Stimulated activated CD8-positive, alpha-beta memory T cell treated with anti-CD3 and anti-CD28 coated beads, Interleukin-7, amount 100 ng/mL, for 1 hour (primary cell): ENCODE measurements at places on chromosomes 5 and 9.

DNA sequence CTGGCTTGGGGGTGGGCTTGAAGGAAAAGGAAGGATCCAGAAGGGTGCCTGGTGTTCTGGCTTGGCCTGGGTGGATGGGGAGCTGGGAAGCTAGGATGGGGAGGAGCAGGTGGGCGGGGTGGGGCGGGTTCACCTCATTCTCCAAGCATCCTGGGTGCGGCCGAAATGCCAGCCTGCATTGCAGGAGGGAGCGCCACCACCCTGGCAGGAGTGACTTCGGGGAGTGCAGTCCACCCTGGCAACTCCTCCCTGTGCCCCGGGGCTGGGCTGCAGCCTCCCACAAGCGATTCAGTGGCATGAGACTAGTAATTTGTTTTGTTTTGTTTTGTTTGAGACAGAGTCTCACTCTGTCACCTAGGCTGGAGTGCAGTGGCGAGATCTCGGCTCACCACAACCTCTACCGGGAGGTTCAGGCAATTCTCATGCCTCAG is 5.5 kb downstream of the TTC16 start:
- no peak for DNase-seq

- DNase-seq: no peak
Observed at GRCh38 chr5:56202483-56202882, 30.6 kb downstream of the ANKRD55 start.

DNA sequence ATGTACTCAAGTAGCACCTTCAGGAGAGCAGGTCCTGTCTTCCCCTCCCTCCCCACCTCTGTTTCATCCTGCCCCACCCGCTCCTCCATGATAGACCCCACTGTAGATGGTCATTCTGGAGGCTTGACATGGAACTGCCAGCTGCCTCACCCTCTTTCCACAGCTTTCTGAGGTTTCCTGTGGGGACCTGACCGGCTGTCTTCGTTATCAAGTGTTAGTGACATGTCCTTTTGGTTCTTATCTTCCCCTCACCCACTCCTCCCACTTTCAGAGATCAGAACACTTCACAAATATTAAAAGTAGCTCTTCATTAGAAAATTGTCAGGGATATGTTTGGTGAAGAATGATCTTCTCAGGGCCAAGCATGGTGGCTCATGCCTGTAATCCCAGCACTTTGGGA is 52.7 kb downstream of the MEGF10 start:
- DNase-seq: no peak

GRCh38 chr5:114174837-114175236 is 187.0 kb upstream of the KCNN2 start:
- no peak for DNase-seq

GRCh38 chr5:94745786-94746730 is 127.6 kb downstream of the SLF1 start:
- DNase-seq: no peak

DNA sequence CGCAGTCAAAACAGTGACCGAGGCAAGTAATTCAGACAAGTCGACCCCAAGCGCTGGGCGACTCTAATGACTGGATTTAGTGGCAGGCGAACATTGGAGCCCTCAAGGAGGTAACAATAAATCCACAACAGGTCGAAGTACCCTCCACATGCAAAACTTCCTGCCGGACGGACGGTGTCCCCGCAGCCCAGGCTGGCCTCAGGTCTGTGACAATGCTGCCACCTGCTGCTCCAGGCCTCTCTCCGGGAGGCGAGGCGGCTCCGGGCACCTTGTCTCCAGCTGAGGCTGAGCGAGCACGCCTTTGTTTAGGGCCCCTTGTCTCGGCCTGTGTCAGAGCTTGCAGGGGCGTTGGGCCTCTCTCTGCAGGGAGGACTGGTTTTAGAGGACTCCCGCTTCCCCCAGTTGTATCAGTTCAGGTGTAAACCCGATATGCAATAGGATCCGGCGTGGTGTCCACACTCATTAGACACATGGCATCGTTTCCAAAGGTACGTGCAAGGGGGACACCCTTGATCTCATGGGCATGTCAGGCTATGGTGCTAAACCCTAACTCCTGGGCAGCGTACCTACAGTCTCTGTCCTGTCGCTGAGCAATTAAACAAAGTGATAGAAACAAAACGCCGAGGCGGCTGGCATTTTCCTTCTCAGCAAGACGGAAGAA is 628.0 kb upstream of the ADAMTS16 start:
- DNase-seq: no peak

DNA sequence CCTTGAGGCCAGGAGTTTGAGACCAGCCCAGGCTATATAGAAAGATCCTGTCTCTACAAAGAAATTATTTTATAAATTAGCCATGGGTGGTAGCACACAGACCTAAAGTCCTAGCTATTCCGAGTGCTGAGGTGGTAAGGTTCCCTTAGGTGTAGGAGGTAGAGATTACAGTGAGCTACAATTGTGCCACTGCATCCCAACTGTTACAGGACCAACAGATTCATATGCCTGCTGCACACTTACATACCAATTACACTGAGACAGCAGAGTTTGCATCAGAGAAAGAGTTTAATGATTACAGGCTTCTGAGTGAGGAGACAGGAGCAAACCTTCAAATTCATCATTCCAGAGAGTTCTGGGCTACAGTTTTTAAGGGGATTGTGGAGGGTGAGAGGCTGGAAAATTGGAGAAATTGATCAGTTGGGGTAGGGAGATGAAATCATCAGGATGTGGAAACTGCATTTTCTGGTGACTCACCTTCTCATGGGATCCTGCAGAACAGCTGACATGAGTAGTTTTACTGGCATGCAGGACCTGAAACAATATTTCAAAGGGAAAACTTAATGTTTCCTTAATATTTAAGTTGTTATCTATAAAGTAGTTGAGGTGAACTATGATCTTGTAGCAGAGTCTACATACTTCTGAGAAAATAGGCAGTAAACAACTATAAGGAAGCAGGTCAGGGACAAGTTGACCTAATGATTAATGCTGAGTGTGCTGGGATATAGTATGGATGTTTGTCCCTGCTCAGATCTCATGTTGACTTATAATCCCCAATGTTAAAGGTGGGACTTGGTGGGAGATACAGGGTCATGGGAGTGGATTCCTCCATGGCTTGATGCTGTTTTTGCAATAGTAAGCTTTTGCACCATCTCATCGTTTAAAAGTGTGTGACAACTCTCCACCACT is 54.7 kb downstream of the ANXA2R start:
- DNase-seq: no peak

GRCh38 chr9:118761016-118761790 is 608.0 kb downstream of the BRINP1 start:
- no peak for DNase-seq

DNA sequence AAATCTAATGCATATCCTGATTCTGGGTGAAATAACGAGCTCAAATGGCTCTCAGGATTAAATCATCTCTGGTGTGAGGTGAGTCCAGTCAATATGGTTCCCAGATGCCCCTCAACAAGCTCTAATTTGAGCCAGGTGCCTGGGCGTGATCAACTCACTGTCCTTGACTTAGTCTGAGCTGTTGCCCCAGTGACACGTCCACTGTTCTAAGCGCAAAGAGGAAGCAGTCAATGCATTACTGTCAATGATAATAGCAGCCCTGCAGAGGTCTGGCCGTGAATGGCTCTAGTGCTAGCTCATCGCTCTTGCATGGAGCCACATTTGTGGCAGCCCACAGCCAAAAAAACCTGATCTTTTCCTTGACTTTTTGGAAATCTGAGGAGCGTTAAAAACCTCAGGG is 128.6 kb upstream of the EFNA5 start:
- DNase-seq: no peak

DNA sequence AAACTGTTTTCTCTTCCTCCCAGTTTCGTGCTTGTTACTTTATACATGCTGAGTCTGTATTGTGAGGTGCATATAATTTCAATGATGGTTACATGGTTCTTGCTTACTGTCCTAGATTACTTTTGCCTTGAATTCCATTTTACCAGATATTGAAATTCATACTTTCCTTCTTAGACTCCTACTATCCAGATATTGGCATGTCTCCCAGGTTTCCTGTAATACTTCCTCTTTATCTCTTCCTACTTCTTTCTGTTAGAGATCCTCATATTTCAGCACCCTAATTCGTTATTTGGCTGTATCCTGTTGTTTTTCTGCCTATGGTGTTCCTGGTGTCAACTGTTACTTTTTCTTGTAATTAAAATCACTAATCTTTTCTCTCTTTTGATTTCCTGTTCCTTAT is 522.1 kb downstream of the CCDC171 start:
- no peak for DNase-seq

DNA sequence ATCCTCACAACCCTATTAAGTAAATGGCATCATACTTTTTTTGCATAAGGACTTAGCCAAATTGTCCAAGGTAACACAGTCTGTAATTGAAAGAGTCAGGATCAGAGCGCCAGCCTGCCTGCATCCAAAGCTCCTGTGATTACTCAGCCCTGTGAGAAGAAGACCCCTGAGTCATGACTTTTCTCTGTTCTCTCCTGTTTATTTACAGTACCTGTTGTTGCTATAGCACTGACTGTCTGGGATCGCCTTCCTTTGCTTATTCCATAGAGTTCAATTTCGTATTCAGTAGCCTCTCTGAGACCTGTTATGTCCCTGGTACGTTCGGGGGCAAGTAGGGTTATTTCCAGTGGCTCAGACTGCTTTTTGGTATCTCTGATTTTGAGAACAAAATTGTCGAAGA is 71.8 kb downstream of the TNC start:
- DNase-seq: no peak

DNA sequence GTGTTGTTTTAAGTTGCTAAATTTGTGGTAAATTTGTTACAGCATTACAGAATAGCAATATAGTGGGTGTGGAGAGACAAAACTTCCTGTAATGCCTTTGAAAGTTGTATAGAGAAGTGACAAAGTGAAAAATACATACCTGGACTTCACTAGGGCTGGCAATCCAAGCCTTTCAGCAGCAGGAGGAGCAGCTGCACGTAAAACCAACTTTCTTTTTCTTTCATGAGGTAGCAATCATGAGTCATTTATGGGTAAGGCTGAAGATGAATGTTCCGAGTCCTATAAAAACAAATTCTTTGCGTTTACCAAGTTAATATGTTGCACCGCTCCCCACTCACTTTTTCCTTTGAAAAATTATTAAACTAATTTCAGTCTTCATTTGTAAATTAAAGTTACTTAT is 1138.2 kb downstream of the TAF11L14 start:
- DNase-seq: no peak

GRCh38 chr9:96612966-96613589 is 6.6 kb downstream of the CDC14B start:
- DNase-seq: no peak

DNA sequence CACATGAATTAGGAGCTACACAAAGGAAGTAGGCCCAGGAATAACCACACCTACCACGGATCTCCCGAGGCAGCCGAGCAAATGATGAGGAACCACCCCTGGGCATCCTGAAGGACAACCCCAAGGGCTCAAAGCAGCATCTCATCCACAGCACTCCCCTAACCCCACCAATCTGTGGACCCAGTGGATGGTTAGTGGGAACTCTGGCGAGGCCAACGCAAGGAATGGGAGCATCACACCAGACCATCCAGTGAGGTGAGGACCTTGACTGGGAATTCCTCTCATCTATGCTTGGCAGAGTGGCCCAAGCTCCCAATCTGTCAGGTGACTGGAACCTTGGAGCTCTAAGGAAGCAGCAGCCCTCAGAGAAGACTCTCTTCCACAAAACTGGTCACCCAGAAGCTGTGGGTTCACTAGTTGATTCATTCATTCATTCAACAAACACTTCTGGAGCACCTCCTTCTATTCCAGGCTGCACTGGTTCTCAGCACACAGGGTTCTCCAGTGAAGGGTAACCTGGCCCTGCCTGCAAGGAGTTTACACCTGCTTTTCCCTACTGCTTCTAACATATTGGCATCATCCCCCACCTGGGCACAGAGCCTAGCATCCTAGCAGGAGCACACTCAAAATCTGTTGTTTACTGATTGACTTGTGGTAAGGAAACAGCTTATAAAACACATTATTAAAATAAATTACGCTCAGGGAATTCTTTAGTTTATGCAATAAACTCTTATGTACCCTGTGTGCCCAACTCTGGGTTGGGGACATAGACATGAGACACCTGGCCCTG is 4.9 kb downstream of the ACSL6 start:
- DNase-seq: no peak

GRCh38 chr9:134055981-134056461 is 11.8 kb downstream of the BRD3 start:
- no peak for DNase-seq

DNA sequence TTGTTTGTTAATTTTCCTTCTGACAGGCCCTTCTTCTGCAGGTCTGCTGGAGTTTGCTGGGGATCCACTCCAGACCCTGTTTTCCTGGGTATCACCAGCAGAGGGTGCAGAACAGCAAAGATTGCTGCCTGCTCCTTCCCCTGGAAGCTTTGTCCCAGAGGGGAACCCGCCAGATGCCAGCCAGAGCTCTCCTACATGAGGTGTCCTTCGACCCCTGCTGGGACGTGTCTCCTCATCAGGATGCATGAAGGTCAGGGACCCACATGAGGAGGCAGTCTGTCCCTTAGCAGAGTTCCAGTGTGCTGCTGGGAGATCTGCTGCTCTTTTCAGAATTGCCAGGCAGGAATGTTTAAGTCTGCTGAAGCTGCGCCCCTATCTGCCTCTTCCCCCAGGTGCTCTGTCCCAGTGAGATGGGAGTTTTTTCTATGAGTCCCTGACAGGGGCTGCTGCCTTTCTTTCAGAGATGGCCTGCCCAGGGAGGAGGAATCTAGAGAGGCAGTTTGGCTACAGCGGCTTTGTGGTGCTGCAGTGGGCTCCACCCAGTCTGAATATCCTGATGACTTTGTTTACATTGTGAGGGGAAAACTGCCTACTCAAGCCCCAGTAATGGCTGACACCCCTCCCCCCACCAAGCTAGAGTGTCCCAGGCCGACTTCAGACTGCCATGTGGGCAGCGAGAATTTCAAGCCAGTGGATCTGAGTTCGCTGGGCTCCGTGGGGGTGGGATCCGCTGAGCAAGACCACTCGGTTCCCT is 772.0 kb upstream of the FAM174A start:
- DNase-seq: no peak

DNA sequence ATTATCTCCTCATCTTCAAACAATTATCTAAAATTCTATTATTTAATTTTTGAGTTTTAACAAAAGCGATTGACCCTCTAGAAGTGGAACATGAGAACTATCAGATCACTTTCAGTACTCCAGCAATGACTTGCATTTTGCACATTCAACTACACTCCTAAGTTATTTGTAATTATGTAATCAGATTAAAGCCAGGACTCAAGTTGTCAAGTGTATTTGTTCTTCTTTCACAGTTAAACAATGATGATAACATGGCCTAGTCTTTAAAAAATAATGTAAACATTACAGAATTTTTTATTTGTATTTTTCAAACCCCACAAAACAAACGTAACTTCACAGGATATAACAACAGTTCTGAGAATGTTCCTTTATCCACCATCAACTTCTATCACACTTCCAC is 2148.9 kb upstream of the ACO1 start:
- no peak for DNase-seq
